Femur (tissue), 1 donor: ENCODE measurements at places on chromosomes 16 and 17.
A peak's percentile ranks its signal among the peaks of the same experiment; 100 is the strongest.

GRCh38 chr16:15641753-15642556 lies 999 bp downstream of the MARF1 start:
- no peak for DNase-seq

GRCh38 chr17:72488555-72489271 lies 367.9 kb downstream of the SOX9 start:
- DNase-seq, result no peak

GRCh38 chr17:83083368-83084201 lies 4.2 kb downstream of the METRNL start:
- DNase-seq, result peak; percentile 89

- DNase-seq, result peak; percentile 39
These were observed 20.0 kb upstream of the HERPUD1 start for GRCh38 chr16:56911771-56912571.

DNA sequence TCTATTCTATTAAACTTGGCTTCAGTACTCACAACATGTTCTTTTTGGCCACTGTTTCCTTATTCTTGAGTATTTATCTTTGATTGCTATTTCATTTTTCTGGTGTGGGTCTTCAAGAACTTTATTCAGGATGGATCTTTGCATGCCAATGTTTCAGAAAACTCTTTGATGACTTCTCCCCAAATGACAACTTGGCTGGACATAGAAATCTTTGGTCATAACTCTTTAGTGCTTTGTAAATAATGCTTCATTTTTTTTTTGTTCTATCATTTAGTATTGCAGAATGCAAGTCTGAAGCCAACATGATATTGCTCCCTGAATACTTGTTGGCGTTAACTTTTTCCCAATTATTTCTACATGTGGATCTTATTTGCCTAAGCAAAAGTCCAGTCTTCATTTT lies 103.6 kb upstream of the HS3ST2 start:
- no peak for DNase-seq

GRCh38 chr16:16063683-16064082 lies 114.3 kb downstream of the ABCC1 start:
- no peak for DNase-seq

DNA sequence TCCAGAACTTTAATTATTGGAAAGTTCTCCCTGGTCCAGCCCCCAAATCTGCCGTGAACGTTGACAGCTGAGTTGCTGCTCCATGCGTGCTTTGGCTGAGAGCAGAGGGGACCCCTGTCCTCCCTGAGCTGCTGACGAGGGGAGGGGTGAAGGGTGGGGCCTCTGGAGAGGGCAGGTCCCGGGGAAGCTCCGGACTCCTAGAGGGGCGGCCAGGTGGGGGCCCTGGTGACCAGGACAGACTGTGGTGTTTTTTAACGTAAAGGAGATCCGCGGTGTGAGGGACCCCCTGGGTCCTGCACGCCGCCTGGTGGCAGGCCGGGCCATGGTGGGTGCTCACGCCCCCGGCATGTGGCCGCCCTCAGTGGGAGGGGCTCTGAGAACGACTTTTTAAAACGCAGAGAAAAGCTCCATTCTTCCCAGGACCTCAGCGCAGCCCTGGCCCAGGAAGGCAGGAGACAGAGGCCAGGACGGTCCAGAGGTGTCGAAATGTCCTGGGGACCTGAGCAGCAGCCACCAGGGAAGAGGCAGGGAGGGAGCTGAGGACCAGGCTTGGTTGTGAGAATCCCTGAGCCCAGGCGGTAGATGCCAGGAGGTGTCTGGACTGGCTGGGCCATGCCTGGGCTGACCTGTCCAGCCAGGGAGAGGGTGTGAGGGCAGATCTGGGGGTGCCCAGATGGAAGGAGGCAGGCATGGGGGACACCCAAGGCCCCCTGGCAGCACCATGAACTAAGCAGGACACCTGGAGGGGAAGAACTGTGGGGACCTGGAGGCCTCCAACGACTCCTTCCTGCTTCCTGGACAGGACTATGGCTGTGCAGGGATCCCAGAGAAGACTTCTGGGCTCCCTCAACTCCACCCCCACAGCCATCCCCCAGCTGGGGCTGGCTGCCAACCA lies at the start of gene MC1R:
MC1R (plus strand) TSS at position 410 of the 895 bp plus-strand sequence; CDS start at position 807, 397 bp downstream.
- no peak for DNase-seq

GRCh38 chr17:72336026-72336803 lies 215.4 kb downstream of the SOX9 start:
- DNase-seq, result no peak

DNA sequence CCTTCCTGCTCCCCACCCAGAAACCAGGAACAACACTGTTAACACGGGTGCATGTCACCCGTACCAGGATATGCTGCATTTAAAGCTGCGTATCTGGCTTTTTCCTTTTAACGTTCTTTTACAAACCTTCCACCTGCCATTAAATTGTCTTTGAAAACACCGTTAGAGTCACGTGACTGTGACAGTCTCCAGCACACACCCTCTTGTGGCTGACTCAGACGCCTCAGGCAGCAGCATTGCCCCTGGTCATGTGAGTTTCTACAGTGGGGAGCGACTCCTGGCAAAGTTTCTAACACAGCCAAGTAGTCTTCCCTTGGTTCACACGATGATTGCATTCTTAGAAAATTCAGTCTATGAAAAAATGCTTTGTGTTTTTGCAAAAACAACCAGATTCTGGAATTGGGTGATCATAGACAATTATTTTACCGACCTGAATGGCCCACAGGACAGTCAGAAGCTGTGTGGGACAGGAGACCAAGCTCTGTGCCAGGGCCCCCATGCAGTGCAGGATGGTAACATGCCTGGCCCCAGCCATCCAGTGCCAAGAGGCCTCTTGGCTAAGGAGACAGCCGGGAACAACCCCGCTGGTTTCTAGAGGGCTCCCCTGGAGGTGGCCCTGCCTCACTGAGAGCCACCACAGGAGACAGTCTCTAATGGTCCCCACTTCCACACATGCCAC lies 199.1 kb downstream of the KATNIP start:
- no peak for DNase-seq

DNA sequence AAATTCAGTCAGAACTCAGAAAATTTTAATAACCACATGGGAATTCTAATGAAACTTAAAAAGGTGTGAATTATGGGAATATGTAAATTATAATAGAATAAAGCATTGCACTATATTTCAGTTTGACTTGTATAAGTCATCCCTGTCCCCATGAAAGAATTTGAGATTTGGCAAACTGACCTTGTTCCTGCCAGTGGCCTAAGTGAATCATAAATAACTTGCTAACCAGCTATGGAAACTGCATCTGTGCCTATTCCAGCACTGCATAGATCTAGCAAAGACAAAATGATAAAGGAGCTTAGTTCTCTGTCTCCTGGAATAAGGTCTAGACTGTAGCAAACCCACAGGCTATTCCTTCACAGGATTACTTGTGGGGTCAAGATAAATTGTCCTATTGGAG lies 106.8 kb upstream of the NOG start:
- DNase-seq, result no peak

DNA sequence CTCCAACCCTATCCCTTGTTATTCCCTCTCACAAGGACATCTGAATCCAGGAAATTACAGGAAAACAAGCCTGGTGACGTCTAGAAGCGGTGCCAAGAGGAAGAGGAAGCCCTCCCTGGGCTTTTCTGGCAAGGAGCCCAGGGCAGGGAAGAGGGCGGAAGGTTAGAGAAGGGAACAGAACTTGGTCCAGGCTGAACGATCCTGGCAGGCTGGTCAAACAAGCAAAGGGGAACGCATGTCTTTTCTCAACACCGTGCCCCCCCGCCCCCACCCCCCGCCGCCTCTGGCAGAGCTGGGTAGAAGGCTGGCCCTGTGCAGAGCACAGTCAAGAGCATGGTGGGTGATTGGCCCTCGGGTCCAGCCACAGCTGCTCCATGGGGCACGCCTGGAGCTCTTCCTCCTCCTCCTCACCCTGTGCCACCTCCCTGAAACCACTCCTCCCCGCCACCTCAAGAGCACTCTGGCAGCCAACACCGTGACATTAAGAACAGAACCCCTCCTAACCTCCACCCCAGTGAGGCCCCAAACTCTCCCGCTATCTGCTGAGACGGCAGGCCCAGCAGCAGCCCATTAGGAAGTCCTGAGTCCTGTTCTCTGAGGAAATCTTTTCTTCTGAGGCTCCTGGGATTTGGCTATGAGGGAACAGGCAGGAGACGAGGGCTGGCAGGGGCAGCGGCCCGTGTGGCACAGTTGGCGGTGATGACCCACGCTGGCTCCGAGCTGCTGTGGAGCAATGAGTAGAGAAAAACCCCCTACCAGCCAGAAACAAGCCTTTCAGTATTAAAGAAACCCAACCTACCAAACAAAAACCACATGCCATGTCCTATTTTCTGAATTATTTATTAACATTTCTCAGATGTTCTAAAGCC lies 7.3 kb downstream of the C16orf86 start:
- DNase-seq, result peak; percentile 65

- no peak for DNase-seq
These were observed 18.2 kb downstream of the NLRC5 start for GRCh38 chr16:57007530-57007929.

DNA sequence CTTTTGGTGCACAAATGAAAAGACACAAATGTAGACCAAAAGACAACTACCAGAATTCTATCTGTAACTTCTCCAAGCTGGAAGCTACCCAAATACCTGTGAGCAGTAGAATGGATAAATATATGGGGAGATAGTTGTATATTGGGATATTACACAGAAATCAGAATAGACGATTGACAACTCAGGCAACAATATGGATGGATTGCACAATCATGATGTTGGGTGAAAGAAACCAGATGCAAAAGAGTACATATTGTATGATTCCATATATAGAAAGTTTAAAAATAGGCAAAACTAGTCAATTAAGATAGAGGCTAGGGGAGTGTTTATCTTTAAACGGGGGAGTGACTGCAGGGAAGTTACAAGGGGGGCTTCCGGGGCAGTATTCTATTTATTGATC lies 77.5 kb upstream of the NKD1 start:
- DNase-seq, result no peak

DNA sequence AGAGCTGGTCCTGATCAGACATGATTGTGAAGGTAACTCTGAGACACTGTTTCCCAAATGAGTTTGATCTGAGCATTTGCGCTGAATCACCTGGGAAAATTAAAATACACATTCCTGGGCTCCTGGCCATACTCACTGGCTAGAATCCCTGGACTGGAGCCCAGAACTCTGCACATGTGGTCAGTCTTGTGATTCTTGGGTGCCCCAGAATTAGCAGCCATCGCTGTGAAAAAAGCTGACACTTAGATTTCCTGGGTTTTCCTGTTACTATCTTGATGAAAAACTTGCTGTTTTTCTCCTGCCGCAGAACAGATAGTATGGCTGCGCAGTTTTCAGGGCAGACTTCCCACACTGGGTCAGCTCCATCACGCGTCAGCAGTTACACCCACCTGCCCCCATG lies 24.6 kb downstream of the NECAB2 start:
- no peak for DNase-seq

GRCh38 chr17:50180111-50180510 lies 14.3 kb downstream of the SGCA start:
- DNase-seq, result no peak

DNA sequence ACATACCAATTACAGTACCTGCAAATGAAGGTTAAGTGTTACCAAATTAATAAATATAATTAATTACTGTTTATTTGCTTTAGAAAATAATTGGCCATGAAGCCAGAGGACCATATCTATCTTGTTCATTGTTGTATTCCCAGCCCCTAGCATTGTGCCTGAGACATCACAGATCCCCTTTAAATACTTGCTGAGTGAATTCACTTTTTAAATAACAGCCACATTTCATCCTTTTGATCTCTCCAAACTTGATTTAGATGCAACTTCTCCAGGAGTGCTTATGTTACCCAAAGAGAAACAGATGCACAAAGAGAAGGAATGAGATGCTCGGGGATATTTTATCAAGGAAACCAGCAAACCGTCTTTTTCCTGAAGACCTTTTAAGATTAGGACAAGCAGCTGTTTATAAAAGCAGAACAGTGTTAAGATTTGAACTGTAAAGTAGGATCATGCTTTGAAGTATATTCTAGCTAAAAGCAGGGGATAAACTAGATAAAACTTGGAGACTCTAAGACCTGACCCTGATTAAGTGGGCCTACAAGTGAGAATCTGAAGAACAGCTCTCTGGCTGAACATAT lies 66.3 kb downstream of the CHD9 start:
- no peak for DNase-seq

DNA sequence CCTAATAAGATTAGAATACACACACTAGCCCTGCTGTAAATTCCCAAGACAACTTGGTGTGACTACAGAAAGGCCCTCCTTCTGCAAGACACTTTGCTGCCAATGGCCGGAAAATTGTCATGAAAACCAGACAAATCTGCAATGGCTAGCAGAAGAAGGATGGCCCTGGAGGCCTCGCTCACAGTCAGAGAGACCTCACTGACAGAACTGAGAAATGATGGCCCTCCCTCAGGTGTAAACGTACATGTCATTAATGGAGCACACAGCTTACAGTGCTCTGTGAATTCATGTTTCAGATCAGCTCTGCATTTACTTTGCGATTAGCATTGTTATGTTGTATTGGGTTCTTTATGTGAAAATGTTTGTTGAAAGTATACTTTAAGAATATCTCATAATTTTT lies 202.9 kb upstream of the N4BP1 start:
- DNase-seq, result no peak

DNA sequence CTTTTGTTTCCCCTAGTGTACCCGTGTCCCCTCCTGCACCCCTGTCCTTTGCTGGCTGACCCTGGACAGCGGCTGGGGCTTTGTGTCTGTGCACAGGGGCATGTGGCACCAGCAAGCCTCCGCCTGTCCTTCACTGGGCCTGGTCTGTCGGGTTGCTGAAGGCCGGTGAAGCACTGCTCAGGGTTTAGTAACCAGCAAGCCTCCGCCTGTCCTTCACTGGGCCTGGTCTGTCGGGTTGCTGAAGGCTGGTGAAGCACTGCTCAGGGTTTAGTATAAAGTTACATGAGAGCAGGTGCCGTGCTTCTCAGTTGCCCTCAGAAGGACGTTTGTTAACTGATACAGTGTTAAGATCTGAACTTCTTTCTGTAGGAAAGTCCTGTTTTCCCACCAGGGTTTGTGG lies 33.8 kb downstream of the DEF8 start:
- no peak for DNase-seq

GRCh38 chr16:72044296-72044695 lies 10.0 kb upstream of the HP start:
- no peak for DNase-seq

- no peak for DNase-seq
These were observed 19.8 kb upstream of the NF1 start for GRCh38 chr17:31074772-31075555.

GRCh38 chr17:55341432-55341831 lies 76.7 kb downstream of the HLF start:
- DNase-seq, result no peak

GRCh38 chr16:83397601-83398291 lies 410.0 kb upstream of the HSBP1 start:
- DNase-seq, result no peak

DNA sequence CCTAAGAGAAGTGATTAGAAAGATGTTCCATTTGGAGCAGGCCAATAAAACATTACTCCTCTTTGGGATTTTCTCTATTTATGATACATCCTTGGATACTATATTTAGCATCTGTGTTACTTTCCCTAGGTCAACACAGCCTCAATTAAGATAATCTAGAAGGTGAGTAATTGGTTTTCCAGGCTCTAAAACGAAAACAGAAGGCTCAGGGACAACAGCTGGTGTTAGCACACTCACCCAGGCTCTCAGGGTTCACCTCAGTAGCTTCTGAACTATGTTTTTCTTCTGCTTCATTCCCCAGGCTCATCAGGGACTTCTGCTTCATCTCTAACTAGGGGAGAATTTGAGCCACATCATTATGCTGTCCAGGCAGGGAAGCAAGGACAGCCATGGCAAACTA lies 76.6 kb downstream of the ZZEF1 start:
- DNase-seq, result no peak
